Stimulated activated CD4-positive, alpha-beta T cell treated with anti-CD3 and anti-CD28 coated beads, Interleukin-12 subunit alpha, Interleukin-12 subunit beta, amount 100 ng/mL, for 4 hours (primary cell): ENCODE measurements at places on chromosomes 5 and 9.

DNA sequence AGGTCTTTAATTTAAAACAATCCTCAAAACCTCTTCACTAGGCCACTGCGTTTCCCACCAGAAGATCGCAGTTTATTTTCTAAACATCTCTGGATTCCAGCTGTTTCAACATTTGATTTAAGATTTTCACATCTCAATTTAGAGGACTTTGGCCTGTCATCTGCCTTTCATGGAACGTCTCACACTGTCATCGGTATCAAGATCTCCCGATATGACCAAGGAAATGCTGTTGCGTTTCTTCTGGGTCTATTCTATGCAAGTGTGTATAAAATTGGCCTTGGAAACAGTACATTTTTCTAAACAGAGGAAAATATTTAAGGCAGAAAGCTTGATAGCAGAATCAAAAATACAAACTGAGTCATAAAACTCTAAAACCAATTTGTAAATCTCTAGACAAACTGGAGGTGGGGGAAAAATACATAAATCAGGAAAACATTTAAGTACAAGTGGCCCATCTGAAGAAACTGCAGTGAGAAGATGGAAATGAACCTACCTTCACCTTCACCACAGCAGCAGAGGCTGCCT, 53.6 kb upstream of the SIMC1 start:
- no peak for DNase-seq

- no peak for DNase-seq
Measured at GRCh38 chr9:28320616-28321015, 747.3 kb upstream of the C9orf72 start.

GRCh38 chr9:93278144-93278543, 94.2 kb downstream of the WNK2 start:
- DNase-seq: no peak

GRCh38 chr5:65047225-65047624, 278.5 kb downstream of the CWC27 start:
- no peak for DNase-seq

DNA sequence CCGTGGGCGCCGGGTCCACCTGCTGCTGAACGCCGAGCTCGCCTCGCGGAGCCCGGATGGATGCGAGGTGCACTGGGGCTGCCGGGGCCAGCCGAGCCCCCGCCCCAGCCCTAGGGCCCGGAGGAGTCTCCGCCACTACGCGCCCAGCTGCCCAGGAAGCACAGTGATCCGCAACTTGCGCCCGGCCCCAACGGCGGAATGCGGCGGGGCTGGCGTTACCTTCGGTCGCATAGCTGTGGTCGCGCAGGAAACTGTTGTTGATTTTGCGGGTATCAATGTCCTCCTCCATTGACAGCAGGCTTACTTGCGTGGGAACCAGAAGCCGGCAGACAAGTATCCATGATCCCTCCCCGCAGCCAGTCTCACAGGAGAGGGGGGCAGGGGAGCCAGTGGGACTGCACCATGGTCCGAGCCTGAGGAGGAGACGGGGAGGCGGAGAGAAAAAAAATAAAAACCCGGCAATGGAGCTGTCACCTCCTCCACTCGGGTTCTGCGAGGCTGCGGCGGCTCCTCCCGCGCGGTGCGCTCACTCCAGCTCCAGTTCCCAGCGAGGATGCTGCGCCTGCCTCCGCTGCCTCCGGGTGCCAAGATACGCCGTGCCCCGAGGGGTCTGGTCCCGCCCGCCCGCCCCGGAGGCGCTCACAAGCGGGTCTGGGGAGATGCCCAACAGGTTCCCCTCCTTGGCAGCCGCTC, 628 bp downstream of the PPP2R2B start:
- peak; percentile 3 for DNase-seq

DNA sequence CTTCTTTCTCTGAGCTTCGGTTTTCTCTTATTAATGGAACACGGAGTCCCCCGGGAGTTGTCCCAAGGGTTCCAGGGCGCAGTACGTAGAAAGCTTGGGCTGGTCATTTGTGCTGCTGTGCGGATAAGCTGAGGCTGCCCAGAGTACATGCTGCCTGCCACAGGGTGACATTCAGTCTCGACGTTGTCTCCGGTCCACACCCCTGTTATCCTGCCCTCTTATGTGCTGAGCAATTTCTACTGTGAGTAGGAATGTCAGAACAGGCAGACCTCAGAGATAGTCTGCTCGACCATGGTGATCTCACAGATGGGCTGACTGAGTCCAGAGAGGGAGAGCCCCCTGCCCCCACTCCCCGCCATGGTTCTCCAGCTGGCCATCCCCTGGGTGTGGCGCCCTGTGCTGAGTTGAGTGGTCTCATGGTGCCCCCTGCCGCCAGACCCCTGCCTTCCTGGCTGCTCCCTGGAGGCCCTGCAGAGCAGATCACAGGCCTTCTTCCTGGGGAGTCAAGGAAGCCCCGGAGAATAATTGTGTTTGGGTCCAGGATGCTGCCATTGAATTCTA, 124.0 kb downstream of the RGS3 start:
- DNase-seq: no peak

- DNase-seq: no peak
Measured at GRCh38 chr5:126516133-126516532, 78.9 kb downstream of the ALDH7A1 start.

DNA sequence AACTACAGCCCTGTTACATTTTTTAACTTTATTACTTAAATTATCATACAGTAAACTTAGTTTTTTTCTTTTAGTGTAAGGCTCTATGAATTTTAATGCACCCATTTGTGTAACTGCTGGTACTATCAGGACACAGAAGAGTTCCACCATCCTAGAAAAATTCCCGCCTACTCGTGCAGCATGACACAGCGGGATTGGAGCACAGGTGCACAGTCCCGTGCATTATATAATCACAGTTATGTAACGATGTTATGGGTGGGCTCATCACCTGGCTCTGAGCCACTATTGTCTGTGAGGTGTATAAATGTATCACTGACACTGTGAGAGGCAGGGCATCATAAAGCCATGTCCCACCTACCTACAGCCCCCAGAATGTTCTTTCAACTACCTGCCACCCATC, 80.7 kb downstream of the DRD1 start:
- DNase-seq: no peak

DNA sequence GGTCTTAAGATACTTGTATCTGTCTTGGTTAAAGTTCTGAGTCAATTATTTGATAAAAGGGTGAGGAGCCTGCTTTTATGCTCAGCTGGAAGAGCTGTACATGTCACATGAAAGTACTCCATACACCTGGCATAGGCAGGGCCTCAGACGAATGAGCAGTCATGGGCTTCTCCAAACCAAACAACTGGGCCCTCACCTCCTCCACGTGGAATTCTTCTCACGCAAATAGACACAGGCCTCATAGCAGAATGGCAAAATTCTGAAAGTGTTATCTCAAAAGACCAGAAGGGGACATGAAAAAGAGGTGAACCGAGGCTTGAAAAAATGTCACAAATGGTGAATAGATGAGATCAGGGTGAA, 48.6 kb downstream of the FAM240B start:
- no peak for DNase-seq

DNA sequence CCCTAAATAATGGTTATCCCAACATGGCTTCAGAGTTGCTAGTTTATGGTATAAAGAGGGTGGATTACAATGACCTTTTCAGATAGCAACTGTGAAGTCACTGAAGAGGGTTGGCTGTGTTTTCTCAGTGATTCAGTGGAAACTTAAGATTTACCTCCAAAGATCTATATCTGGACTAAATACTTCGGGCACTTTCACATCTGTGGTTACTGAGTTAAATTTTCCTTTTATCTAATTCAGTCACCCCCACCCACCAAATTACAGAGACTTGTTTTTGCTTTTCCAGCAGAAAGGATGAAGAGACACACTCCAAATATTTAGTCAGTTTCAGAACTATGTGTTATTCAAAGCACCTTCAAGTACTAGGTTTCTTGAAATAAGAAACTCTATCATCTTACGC, 573.2 kb downstream of the CCDC171 start:
- DNase-seq: no peak

- no peak for DNase-seq
Measured at GRCh38 chr5:56230576-56230975, 2.6 kb downstream of the ANKRD55 start.

DNA sequence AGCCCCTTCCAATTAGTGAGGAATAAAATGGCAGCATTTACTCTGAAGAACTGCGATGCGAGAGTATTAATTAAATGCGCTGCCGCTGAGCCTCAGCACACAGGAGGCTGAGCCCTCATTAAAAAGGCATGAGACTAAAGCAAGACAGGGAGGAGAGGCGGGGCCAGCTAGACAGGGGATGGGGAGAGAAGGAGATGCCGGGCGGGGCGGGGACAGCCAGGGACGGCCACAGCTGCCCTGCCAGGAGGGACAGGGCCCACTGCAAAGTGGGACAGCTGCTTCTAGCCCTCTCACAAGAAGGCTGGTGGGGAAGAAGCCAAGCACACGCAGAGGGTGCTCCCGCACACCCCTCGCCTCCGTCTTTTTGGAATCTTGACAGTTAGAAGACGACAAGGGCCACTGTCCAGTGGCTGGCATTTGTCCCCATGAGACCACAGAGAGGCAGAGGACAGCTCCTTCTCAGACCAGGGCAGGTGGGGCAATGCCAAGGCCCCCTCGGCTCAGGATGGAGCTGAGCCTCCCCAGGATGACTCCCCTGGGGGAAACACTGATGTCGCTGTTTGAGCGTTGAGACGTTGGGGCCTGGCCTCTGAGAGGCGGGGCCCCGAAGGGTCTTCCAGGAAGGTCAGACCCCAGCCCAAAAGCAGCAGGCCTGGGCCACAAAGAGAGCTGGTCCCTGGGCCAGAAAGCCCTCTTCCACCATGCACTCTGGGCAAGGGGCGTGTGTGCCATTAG, 26.9 kb downstream of the ADAMTS2 start:
- no peak for DNase-seq

- peak; percentile 75 for DNase-seq
Measured at GRCh38 chr9:132877824-132878694, at the start of gene AK8. Gene AK8 (minus strand): TSS chr9:132878284. CDS start chr9:132878255, 29 bp downstream.

GRCh38 chr5:143261748-143262392, 141.6 kb downstream of the NR3C1 start:
- no peak for DNase-seq

DNA sequence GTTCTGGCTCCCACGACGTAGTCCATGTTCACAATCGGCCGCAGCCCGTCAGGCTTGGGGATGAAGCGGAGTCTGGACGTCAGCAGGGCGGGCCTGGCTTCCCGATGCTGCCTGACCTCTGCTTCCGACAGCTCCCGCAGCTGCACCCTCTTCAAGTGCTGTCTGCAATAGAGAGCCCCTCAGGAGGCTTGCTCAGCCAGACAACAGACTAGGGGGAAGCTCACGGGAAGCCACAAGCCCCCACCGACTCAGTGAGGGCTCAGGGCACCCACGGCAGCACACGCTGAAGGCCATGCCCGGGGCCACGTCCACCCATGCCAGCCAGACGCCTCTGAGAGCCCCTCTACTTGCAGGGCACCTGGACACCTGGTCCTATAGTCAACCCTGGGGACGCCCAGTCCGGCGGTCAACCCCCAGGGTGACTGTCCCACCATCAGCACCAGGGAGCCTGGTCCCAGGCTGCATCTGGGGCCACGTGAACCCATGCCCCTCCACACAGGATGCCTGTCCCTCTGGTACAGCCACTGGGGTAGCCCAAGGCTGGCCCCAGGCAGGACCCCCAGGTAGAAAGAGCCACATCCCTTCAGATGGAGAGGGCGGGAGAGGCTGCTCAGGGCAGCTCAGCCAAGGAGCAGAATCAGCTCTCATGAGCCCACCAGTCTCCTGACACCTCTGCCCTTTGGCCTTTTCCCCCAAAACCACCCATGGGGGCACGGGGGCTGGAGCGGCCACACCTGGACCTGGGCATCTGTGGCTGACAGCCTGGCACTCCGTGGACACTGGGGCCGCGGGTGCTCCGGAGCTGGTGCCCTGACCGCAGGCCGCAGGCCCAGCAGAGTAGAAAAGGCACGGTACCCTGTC, 14.5 kb downstream of the TERT start:
- DNase-seq: no peak

DNA sequence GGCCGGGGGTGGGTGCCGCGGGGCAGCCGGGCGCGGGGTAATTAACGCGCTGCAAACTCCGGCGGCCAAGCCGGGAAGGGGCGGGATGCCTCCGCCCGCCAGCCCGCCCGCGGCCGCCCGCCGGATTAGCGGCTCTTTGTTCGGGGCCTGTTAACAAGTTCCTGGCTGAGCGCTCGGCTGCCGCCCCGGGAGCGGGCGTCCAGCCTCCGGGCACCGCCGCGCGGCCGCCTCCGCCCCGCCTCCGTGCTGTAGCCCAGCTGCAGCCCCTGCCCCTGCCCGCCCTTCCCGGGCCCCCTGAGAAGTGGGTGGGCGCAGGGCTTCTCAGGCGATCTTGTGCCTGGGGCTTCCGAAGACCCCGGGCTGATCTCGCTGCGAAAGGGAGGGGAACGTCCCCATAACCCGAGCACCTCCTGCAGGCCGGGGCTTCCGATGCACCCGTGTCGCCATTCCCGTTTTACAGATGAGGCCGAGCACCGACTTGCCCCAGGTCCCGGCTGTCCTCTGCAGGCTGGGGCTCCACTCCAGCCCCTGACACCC, 7.5 kb downstream of the UNC5A start:
- no peak for DNase-seq

DNA sequence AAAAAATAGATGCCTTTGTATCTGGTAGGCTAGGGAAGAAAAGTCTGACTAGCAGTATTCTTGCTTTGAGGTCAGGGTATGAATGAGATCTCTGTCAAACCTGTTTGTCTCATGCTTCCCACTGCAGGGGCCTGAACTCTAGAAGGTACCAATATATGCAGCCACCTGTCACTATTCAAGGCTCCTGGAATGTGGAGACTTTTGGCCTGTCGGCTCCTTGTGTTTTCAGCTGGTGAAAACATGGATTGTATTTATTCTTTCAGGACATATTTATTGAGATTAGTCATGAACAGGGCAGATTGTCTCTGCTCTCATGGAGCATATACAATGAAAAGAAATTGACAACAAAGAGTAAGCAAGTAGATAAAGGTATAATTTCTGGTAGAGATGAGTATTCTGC, 255.8 kb downstream of the ARHGAP26 start:
- no peak for DNase-seq

DNA sequence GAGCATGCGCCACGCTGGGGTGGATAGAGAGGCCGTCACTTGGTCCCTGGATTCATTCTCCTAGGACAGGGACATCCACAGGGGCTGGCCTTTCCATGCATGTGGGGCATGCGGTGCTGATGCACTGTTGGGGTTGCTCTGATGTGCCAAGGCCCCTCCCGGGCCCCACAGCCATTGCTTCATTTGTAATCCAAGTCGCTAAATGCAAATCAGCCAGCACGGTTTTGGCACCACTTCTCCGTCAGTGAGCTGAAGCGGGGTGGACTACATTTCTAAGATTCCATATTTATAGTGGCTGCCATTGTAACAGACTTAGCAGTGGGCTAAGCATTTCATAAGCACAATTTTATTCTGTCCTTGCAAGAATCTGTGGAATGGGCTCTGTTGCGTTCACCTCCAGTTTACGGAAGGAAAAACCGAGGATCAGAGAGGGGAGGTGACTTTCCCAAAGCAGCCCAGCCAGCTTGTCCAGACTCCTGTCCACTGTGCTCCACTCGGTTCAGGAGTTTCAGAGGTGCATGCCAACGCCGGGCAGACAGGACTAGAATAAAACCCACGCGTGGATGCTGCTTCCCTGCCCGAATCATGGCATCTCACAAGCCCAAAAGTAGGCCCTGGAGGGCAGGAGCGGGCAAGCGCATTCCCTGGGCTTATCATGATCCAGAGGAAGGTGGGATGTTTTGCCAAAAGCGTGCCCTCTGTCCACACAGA, 102.6 kb upstream of the COL5A1 start:
- DNase-seq: no peak
